ENCODE measurements at places on chromosomes 3 and 15.

- DNase-seq: no peak
Measured at GRCh38 chr3:176939022-176939817, 258.1 kb downstream of the TBL1XR1 start.

DNA sequence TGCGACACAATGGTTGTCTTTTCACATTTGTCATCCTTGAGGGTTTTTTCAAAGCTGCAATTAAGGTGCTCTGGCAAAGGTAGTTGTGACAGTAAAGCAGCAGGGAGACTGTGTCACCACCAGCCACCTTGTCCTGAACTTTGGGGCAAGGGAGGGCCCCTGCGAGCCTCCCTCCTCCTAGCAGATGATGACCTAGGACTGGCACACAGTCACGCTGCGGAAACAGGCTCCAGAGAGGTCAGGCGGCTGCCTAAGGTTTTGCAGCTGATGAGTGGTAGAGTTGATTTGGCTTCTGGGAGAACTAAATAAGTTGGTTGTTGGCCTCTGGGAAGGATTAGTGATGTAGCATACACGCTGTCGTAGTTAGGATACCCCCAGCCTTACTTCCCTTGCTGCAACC, 62.7 kb downstream of the PDIA5 start:
- no peak for DNase-seq

- DNase-seq: no peak
Measured at GRCh38 chr3:171847133-171847532, 4.0 kb downstream of the TMEM212 start.

- no peak for DNase-seq
Measured at GRCh38 chr15:45064386-45064785, 41.4 kb downstream of the SORD start.

DNA sequence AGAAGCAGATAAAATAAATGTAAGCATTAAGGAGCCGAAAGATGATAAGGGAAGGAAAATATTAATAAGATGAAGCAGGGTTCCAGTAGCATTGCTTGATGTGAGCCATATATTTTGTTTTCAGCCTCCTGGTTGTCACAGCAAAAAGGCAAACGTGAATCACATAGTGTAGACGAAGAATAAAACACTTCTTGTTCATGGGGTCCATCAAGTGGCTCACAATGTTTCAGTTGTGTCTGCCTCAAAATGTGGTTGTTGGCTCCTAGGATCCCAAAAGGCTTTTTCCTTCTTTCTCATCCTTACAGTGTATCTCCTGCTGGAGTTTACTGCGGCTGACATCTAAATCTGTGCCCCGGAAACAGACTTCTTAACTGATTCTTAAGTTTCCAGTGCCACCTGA, 195.1 kb downstream of the GHSR start:
- DNase-seq: no peak

- DNase-seq: no peak
Measured at GRCh38 chr3:167662919-167663400, 9.2 kb upstream of the WDR49 start.

DNA sequence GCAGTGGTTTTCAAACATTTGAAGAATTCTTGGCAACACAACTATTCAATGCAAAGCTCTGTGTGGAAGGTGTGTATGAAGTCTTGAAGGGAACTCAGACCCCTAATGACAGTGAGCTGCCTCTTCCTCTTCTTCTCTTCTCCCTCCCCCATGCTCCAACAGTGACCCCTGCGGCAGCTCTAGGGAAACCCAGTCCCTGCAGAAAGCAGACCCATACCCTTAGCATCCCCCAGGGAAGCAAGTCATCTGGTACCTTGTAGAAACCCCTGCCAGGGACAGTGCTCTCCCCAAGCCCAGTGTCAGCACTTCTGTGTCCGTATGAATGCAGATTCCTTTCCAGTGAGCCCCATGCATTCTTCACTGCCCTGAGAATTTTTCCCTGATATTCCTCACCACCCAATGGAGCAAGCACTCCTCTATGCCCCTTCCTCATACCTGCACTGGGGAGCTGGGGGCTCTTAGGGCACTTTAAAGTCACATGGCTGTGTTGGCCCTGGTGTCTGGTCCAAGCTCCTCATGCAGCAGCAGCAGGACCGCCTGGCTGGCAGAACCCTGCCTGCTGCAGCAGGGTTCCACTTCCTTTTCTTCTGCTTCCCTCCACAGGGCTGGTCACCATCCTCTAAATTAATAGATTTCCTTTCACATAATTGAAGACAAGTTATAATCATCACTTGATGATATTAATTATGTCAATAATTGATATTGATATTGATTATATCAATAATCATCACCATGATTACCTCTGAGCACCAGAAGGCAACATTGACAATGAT, 442.5 kb downstream of the EPHB1 start:
- no peak for DNase-seq

DNA sequence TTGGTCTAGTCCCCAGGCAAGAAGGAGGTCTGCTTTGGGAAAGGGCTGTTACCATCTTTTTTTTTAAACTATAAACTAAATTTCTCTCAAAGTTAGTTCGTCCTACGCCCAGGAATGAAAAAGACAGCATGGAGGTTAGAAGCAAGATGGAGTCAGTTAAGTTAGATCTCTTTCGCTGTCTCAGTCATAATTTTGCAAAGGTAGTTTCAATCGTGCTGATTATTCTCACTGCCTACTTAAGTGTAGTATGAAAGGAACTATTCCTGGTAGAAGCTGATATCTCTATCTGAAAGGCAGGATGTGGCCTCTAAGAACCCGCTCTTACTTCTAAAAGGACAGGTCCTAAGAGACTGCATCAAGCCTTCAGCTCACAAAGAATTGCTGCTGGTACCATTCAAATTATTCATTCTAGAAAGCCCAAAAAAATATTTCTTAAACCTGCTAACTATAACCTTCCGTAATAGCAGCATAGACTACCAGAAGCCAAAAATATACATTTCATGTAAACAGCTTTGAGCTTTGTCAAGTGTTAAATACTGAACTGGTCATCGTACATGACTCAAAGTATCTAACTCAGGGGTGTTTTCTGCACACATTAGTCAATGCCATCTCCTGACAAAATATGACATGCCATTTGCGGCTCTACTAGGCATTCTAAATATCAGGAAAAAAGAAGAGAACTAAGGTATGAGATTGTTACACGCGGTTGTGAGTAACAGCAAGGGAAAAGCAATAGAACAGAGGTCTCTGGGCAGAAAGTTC, 96.0 kb upstream of the CCDC80 start:
- DNase-seq: no peak

GRCh38 chr3:130392266-130392665, 46.8 kb downstream of the COL6A5 start:
- no peak for DNase-seq

DNA sequence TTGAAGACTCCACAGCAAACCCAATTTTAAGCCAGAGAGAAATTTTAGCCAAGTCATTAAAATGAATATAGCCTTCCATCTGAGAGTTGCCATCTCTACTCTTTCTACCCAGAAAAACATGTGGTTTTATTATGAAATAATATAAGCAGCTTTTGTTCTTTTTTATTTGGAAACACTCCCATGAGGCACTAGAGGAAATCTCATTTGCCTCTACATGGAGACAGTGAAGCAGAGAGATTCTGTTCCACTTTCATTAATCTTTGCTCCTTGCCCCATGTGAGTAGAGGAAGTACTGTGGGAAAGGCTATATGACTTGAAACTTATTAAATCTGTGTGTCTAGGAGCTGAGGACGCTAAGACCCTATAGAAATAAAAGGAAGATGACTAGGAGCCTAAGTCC, 111.1 kb downstream of the P3H2 start:
- no peak for DNase-seq

DNA sequence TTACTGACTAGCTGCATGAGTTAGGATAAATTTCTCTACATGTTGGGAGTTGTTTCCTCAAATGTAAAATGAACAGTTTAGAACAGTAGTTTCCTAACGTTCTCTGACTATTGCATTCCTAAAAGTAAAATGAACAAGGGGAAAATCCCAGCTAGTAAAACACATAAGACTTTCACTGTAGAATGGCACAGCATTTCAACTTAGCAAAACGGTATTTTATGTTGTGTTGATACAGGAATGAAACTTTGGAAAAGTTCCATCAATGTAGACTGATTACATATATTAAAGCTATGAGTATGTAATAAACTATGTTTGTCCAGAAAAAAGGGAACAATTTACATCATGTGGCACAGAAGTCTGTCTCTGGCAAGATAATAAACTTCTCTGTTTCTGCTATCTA, 297.4 kb upstream of the EPHA3 start:
- DNase-seq: no peak

GRCh38 chr3:148070041-148070440, 627.7 kb upstream of the AGTR1 start:
- no peak for DNase-seq

- no peak for DNase-seq
Measured at GRCh38 chr15:79091204-79091867, 756 bp upstream of the RASGRF1 start.

DNA sequence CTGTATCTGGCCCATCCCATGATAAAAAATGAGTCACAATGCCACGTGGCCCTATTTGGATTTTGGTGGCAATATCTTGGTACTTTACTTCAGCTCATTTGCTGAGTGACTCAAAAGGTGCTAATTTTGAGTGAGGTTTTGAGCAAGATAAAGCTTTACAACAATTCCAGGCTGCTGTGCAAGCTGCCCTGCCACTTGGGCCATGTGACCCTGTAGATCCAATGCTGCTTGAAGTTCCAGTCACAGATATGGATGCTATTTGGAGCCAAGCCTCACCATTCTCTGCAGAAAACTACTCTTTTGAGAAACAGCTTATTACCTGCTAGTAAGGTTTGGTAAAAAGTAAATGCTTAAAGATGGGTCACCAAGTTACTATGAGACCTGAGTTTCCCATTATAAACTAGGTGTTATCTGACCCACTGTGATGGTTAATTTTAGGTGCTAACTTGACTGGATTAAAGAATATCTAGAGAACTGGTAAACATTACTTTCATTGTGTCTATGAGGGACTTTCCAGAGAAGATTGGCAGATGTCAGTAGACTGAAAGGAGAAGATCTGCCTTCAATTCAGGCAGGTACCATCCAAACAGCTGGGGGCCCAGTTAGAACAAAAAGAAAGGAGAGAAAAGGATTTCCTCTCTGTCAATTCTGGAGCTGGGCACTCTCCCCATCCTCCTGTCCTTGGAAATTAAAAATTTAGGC, 1083.9 kb downstream of the DIPK2A start:
- DNase-seq: no peak

- DNase-seq: no peak
Measured at GRCh38 chr3:128012050-128012449, 40.2 kb upstream of the SEC61A1 start.

- DNase-seq: no peak
Measured at GRCh38 chr3:67864587-67865183, 210.3 kb upstream of the SUCLG2 start.

DNA sequence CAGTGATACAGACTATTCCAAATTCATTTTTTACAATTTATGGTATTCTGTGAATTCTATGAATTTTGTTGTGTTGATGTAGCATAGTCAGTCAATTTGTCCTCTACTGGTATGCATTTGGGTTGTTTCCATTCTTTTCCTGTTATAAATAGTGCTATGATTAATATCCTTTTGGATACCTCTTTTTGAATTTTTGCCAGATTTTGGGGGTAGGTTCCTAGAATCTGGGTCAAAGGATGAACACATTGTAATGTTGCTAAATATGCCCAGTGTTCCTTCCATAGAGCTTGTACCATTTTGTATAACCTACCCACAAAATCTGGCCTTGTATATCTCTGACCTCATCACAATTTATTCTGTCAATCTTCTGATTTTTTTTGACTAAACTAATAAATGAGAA, 44.4 kb upstream of the C3orf38 start:
- no peak for DNase-seq

DNA sequence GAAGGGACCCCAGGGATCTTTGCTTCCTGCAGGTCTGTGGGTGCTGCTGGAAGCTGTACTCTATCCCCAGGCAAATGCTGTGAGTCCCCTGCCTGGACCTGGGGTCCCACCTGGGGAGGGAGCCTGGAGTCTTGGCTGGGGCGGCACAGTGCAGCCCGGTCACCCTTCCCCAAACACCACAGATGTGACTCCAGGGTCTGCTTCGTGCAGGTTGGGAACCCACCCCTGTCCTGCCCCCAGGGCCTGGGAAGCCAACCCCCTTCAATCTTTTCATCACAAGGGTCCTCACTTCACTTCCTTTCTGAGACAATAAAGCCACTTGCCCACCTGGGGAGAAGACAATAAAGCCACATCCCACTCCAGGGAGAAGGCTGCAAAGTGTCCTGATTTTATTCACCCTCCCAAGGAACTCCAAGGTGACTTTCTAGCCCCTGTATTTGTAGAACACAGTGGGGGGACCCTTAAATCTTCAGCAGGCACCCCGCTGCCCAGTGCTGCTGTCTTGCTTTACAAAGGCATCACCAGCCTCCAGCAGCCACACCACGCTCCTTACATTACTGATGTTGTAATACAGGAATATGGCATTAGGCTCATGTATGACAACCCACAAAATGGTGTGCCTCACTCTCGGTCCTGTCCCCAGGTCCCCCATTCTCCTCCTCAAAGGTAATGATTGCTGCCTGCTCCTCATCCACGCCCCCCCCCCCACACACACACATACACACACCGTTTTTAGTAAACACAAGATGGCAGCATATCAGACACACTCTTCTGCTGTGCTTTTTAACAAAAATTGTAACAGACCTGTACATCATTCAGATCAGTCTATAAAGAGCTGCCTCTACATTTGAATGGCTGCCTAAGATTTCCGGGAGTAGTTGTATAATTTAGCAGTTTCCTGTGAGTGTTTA, 9.9 kb downstream of the C3orf22 start:
- DNase-seq: no peak

- no peak for DNase-seq
Measured at GRCh38 chr15:40006003-40006402, 33.0 kb downstream of the SRP14 start.

DNA sequence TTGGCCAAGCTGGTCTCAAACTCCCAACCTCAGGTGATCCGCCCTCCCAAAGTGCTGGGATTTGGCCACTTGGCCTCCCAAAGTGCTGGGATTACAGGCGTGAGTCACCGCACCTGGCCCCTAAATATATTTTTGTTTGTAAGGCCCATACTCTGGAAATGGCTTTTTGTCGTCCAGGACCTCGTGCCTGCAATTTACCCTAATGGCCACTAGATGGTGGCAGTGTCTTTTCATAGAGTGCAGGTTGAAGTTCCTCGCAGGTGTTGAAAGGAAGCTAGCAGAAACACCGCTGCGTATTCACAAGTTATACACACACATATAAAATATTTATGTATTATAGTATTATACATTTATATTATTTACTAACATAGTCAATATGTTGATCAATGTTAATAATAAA, 97.2 kb downstream of the LRTM1 start:
- no peak for DNase-seq

GRCh38 chr15:87949575-87950223, 306.8 kb downstream of the NTRK3 start:
- peak; percentile 51 for DNase-seq

DNA sequence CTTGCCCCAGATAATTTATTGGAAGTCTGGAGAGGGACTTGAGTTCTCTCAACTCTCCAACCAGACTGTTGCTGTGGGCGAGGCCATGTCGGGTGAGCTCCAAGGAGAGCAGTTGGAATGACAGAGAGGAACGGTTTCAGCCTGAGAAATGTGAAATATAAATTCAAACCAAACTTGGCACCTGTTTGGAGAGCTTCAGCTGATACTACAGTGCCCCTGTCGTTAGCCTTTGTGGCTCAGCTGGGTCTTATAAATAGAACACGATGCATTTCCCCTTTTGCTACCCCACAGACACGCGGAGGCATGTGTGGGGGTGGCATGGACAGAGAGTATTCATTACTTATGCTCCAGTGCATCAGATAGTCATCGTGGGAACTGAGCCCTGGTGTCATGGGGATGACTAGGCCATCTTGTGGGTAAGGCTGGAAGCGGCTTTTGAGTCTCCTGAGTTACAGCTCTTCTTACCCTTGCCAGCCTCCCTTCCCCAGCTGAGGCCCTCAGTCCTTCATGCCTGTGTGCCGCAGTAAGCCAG, 15.6 kb downstream of the SMAD3 start:
- peak; percentile 50 for DNase-seq

Data from left ventricle myocardium superior (tissue), 1 donor.